Stimulated activated CD8-positive, alpha-beta memory T cell treated with anti-CD3 and anti-CD28 coated beads, Interleukin-15, amount 100 ng/mL, for 4 hours (primary cell): ENCODE measurements at places on chromosomes 16 and 17.

- peak; percentile 16 for DNase-seq
Observed at GRCh38 chr17:17181666-17182597, 24.2 kb downstream of the PLD6 start.

- DNase-seq = no peak
Observed at GRCh38 chr17:74502861-74503260, 28.4 kb downstream of the CD300LB start.

DNA sequence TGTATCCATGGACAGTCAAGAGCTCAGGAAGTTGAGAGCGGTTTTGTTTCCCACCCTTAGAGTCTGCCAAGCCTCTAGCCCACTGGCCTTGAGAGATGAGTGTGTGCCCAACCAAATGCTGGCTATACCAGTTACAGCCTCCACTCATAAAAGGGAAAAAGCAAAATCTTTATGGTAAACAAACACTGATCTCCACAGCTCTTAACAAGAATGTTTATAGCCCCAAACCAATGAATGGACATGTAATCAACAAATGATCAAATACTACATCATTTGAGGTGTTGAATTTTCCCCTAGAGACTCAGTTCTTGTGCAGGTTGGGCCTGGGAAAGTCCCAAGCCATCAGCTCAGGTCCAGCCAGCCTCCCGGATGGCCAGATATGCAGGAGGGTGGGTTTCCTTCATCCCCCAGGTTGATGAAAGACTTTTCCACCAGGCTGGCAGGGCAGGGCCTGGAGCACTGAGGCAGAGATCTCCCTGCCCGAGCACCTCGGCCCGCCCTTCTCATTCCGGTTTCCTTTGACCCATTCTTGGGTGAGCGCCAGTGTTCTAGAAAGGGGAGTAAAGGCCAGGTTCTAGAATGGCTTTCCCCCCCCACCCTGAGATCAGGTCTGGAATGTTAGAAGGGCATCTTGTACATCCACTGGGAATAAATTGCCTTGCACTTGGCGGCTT is 3.9 kb upstream of the EFTUD2 start:
- no peak for DNase-seq

- DNase-seq = no peak
Observed at GRCh38 chr16:53905028-53905427, 201.1 kb downstream of the FTO start.

DNA sequence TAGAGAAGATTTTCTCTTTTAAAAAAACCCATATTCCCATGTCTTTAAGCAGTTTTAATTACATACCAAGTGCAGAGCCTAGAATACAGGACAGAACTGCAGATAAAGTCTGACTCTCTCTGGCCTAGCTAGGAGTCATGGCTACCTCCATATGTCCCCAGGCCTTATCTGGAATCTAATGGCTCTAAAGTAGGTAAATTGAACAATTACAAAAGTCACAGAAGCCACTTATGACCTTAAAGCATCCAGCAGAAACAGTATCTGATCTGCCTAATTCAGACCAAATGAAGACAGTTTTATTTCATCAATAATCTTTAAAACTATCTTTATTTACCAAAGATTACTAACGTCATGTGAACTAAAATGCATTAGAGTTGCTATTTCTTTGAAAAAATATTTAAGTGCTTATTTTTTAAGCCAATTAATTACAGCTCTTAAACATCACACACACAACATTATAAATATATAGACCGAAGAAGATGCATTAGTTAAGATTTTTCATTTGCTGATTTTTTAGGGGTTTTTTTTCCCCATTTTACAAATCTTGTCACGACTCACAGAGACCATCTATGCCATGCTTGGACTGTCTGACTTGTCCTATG is 28.7 kb downstream of the PMM2 start:
- no peak for DNase-seq

DNA sequence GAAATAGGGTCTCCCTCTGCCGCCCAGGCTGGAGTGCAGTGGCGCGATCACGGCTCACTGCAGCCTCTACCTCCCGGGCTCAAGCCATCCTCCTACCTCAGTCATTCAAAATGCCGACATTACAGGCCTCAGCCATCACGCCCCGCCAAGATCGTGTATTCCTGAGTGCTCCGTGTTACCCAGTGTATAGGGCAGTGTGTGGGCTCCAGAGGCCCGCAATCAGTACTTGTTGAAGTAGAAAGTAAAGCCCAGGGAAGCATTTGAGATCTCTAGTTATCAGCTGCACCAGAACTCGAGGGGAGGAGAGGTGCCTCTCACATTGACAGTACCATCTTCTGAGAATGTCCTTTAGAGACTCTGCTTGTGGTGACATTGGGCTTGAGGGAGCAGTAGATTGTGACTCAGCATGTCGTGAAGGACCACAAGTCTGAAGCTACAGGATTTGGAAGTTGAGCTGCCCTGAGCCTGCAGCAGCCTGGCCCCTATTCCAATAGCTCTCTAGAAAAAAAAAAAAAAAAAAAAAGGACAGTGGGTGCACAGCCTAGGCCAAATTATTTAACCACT is 1.1 kb upstream of the PRPSAP1 start:
- no peak for DNase-seq

DNA sequence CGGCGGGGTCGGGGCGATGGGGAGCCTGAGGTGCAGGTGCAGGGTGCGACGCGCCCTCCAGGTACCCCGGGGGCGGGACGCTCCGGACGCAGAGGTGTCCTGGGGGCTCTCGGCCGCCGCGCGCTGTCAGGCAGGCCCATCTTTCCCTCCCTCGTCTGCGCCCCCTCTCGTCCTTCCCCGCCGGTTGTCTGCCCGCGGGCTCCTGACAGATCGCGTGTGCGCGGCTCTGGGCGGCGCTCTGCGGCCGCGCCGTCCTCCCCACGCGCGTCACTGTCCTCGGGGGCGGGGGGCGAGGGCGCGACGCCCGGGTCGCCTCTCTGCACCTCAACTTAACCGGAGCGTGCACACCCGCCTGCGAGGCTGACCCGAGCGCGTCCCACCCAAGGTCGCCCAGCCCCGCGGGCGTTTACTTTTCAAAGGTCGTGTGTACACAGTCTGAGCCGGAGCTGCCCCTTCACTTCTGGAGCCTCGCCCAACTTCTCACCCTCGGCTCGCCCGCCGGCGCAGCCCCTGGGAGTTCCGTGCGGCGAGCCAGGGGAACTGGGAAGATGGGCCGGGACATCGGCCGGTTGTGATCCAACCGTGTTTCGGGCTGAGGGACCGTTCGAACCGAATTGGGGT is 512 bp downstream of the AKAP1 start:
- DNase-seq = peak; percentile 46
